ENCODE measurements at places on chromosomes 12 and 14. TPM values are rescaled to one million over a fixed set of nuclear protein-coding genes. Genes with fewer than 3 reads are reported as not detected.

Gene SIX4
- 0.10 TPM for total RNA-seq

Gene PPM1A
- 105 TPM for total RNA-seq

Gene DBX2
- not detected for total RNA-seq

Gene SLC5A8
- total RNA-seq: not detected

Gene POTEG
- not detected for total RNA-seq

Gene PRICKLE1
- total RNA-seq: 1.9 TPM

Gene GAPDH
- 2,093 TPM for total RNA-seq

Gene ARMH4
- 0.21 TPM for total RNA-seq

All from mononuclear cell (primary cell).